ENCODE measurements at places on chromosomes 13 and 19. TPM values are rescaled to one million over a fixed set of nuclear protein-coding genes. Genes with fewer than 3 reads are reported as not detected.

DNA sequence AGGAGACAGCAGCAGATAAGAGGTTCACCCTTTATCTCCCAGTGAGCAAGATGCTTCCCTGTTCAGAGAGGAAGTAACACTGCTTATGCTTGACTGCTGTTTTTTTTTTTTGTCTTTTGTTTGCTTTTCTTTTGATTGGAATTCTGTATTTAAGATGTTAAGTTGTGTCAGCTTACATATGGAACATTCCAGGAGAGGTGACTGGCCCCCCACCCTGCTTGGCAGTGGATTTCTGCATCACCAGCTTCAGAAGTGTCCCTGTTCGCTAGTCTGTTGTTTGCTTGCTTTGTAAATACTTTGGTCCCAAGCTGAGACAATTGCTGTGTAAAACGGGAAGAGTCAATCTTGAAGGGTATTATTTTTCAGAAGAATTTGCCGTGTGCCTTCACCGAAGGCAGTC is 43.0 kb downstream of the IFT88 start:
- H3K27me3 ChIP-seq = no peaks in the 10 kb centered on the region
- H3K4me1 ChIP-seq = no peaks in the 10 kb centered on the region
- no peak for DNase-seq
- no peak overlapping the region for H3K4me3 ChIP-seq
- H3K27ac ChIP-seq = no peak overlapping the region
- peaks cover 10% of the 10 kb centered on the region for H3K36me3 ChIP-seq

- no peak overlapping the region for H3K4me3 ChIP-seq
- H3K4me1 ChIP-seq = no peaks in the 10 kb centered on the region
- no peaks in the 10 kb centered on the region for H3K36me3 ChIP-seq
- DNase-seq = no peak
- no peak overlapping the region for H3K27ac ChIP-seq
Measured at GRCh38 chr13:112623051-112623711, 35.2 kb upstream of the TUBGCP3 start.

DNA sequence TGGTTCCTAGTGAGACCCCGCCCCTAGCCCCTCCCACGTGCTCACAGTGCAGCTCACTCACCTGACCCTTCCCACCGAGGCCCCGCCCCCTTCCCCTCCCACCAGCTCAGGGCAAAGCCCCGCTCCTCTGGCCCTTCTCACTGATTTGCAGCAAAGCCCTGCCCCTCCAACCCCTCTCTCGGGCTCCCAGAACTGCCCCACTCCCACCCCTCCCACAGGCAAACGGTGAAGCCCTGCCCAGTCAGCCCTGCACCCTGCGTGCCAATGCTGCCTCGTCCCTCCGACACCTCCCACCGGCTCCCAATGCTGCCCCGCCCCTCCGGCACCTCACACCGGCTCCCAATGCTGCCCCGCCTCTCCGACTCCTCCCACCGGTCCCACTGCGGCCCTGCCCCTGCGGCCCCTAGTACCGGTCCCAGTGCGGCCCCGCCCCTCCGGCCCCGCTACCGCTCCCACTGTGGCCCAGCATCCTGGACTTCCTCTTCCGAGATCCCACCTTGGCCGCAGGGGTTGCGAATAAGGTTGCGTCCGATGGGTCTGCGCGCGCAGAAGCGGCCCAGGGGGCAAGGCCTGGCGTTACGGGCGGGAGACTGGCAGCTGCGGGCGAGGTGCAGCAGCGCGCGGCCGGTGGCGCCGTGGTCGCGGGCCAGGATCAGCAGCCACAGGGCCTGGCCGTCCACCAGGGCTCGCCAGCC is 834 bp downstream of the FBXO27 start:
- no peaks in the 10 kb centered on the region for H3K36me3 ChIP-seq
- DNase-seq = no peak
- peaks cover 47% of the 10 kb centered on the region for H3K27me3 ChIP-seq
- peak overlapping the region; percentile 6 for H3K27ac ChIP-seq
- no peaks in the 10 kb centered on the region for H3K4me1 ChIP-seq

- H3K27me3 ChIP-seq = peaks cover 3% of the 10 kb centered on the region
- H3K4me1 ChIP-seq = peaks cover 8% of the 10 kb centered on the region
- DNase-seq = peak; percentile 28
- H3K4me3 ChIP-seq = no peak overlapping the region
Measured at GRCh38 chr19:40143612-40144011, 47.6 kb upstream of the MAP3K10 start.

GRCh38 chr19:35352177-35352447 is 4.4 kb downstream of the FFAR1 start:
- H3K4me3 ChIP-seq = no peak overlapping the region
- no peaks in the 10 kb centered on the region for H3K36me3 ChIP-seq
- H3K27me3 ChIP-seq = no peaks in the 10 kb centered on the region
- H3K27ac ChIP-seq = no peak overlapping the region

The C1QTNF9 gene
- total RNA-seq = 0.38 TPM

- H3K27ac ChIP-seq = no peak overlapping the region
- no peaks in the 10 kb centered on the region for H3K4me1 ChIP-seq
Measured at GRCh38 chr19:43983544-43983911, 460 bp upstream of the ZNF155 start.

The CLDND2 gene
- 0.76 TPM for total RNA-seq

The ZNF607 gene
- total RNA-seq = 5.5 TPM

DNA sequence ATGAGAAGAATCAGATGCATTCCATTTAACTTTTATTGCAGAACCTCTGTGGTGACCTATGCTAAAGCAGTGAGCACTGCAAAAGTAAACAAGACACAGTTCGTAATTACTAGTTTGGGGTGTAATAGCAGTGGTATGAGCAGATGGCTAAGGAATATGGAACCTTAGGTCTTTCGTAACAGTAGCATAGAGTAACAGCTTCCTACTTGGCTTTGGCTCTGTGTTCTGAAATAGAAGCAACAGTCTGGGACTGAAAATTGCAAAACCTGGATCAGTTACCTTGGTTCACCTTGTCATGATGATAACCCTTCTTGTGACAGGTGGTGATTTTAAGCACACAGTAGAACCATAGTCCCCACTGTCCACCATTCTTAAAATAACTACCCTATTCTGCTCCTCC is 303.4 kb downstream of the GPC6 start:
- H3K27me3 ChIP-seq = no peaks in the 10 kb centered on the region
- no peaks in the 10 kb centered on the region for H3K4me1 ChIP-seq
- no peaks in the 10 kb centered on the region for H3K36me3 ChIP-seq
- no peak overlapping the region for H3K27ac ChIP-seq

GRCh38 chr19:7395360-7396066 is 46.8 kb downstream of the ARHGEF18 start:
- H3K4me1 ChIP-seq = peaks cover 11% of the 10 kb centered on the region
- H3K36me3 ChIP-seq = peaks cover 46% of the 10 kb centered on the region
- H3K27me3 ChIP-seq = no peaks in the 10 kb centered on the region
- DNase-seq = no peak
- peak overlapping the region; percentile 37 for H3K27ac ChIP-seq
- H3K4me3 ChIP-seq = peak overlapping the region; percentile 77

The FAM174C gene
- 29.2 TPM for total RNA-seq

DNA sequence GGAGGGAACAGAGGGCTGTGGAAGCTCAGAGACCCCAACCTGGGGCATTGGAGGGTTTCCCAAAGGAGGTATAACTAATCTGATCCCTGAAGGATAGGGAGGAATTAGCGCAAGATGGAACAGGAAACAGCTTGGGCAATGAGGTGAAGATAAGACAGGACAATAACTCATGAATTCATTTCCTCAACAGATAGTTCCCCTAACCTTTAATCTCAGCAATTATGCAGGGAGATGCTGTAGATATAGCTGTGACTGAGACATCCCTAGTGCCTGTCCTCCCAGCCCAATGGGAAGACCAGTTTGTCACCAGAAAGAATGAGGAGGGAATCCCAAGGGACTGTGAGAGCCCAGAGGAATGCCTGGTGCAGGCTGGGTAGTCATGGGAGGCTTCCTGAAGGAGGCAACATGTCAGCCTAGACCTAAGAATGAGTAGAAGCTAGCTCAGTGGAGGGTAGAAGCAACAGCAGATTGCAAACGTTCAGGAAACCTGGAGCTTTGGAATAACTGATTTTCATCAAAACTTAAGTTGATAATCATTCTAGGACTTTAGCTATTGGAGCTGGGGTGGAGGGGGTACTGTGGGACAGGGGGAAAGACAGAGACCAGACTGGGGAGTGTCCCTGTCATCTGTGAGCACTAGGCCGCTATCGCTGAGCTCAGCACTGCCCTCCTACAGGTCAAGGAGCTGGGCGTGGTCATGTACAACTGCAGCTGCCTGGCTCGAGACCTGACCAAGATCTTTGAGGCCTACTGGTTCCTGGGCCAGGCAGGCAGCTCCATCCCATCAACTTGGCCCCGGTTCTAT is 18.8 kb downstream of the HIPK4 start:
- H3K4me1 ChIP-seq = no peaks in the 10 kb centered on the region
- H3K4me3 ChIP-seq = no peak overlapping the region
- no peak for DNase-seq
- peaks cover 20% of the 10 kb centered on the region for H3K36me3 ChIP-seq
- H3K27me3 ChIP-seq = no peaks in the 10 kb centered on the region

DNA sequence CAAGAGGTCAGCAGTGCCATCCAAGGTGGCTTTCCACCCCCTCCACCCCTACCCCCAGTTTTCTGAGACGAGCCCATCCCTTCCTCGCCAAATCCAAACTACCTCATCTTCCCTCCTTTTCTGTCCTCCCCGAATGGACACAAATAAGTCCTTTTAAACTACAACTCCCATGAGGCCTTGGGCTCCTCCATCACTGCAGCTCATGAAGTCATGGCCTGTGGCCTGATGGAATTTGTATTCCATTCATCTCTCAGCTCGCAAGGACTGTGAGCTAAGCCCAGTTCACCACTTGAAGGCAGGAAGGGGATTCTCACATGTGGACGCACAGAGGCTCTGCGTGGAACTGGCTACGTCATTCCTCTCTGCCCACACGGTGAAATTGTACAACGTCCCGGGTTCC is 12.5 kb downstream of the PTPRH start:
- H3K27ac ChIP-seq = no peak overlapping the region
- H3K36me3 ChIP-seq = no peaks in the 10 kb centered on the region
- H3K4me3 ChIP-seq = no peak overlapping the region
- H3K4me1 ChIP-seq = no peaks in the 10 kb centered on the region
- H3K27me3 ChIP-seq = peaks cover 5% of the 10 kb centered on the region
- no peak for DNase-seq

The KIR3DL1 gene
- total RNA-seq = not detected

GRCh38 chr13:28620011-28620830 is 38.7 kb upstream of the POMP start:
- no peak for DNase-seq
- H3K27ac ChIP-seq = no peak overlapping the region
- no peaks in the 10 kb centered on the region for H3K36me3 ChIP-seq
- H3K27me3 ChIP-seq = no peaks in the 10 kb centered on the region
- peaks cover 4% of the 10 kb centered on the region for H3K4me1 ChIP-seq
- no peak overlapping the region for H3K4me3 ChIP-seq

DNA sequence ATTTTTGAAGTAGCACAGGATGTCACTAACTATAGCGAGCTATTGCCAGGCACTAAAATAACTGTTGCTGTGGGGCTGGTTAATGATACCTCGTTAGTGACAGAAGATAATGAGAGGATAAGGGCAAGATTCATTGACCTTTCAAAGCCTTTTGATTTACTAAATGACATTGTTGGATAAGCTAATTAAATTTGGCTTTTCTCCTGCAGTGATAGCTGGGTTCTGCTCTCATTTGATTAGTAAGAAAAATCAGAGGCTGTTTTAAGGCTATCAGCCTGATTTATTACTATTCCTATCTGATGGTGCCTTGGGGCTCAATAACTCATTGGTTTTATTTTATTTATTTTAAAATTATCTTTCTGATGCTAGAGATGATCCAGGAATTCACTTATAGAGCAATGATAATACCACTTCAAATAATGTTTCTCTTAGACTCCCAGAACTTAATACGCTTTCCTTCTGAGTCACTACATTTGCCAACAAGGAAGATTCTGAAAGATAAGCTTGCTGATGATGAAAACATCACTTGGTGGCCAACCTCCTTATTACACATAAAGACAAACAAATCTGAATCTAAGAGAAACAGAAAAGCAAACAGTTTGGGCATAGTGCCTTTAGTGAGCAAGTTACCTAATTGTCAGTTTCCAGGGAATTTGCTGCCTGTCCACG is 501.3 kb upstream of the ARGLU1 start:
- H3K27ac ChIP-seq = no peak overlapping the region
- H3K4me3 ChIP-seq = no peak overlapping the region
- no peaks in the 10 kb centered on the region for H3K36me3 ChIP-seq

DNA sequence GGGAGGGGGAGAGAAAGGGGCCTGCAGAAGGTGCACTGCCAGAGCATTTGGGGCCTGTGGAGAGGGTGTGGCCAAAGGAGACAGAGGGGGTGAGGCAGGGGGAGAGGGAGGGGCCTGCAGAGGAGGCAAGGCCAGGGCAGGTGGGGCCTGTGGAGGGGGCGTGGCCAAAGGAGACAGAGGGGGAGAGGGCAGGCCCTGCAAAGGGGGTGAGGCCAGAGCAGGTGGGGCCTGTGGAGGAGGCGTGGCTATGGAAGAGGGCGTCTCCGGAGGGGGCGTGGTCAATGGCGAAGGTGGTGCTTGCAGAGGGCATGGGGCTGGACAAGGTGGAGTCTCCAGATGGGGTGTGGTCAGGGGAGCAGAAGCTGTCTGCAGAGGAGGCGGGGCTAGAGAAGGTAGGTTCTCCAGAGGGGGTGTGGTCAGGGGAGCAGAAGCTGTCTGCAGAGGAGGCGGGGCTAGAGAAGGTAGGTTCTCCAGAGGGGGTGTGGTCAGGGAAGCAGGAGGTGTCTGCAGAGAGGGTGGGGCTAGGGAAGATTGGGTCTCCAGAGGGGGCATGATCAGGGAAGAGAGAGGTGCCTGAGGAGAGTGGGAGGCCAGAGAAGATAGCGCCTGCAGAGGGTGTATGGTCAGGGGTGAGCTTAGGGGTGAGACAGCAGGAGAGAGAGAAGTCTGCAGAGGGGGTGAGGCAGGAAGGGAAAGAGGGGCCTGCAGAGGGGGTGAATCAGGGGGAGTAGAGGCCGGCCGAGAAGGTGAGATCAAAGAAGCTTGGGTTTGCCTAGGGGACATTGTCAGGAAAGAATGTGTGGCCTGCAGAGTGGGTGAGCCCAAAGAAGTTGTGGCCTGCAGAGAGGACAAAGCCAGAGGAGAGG is 3.4 kb downstream of the PRR36 start:
- peaks cover 45% of the 10 kb centered on the region for H3K4me1 ChIP-seq
- no peaks in the 10 kb centered on the region for H3K36me3 ChIP-seq
- no peak for DNase-seq
- H3K27me3 ChIP-seq = peaks cover 45% of the 10 kb centered on the region

DNA sequence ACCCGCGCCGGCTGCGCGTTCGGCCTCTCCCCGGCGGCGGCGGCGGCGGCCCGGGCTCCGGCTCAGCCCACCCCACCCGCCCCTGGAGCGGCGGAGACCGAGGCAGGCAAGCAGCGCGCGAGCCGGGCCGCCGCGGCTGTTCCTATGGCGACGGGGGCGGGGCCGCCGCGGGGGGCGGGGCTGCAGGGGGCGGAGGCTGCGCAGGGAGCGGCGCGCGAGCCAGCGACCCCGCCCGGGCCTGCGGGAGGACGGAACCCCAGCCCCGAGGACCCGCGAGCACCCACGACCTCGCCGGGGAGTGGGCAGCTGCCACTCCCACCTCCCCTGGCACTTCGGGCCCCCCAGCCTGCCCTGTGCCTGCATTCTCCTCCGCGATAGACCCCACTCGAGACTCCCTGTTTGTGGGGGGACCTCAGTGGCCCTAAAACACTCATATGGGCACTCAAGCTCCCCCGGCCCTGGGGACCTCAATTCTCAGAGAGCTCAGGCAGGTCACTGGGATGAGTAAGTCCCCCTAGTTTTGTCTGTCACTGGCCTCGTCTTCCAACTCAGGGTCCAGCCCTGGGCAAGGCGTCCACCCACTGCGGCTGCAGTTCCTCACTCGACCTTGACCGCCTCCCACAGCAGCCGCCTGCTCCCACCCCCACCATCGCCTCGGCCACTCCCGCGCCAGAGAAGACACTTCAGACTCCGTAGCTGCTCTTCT is at the start of gene CTXN1:
Gene CTXN1 (minus strand): TSS at position 115 of the 706 bp plus-strand sequence. CDS start 597 bp downstream, outside the sequence.
- DNase-seq = no peak
- no peak within 1 kb of the TSS for H3K27ac ChIP-seq
- H3K4me3 ChIP-seq = no peak within 1 kb of the TSS
- H3K36me3 ChIP-seq = peaks cover 27% of the 10 kb centered on the region
